Activated CD4-positive, CD25-positive, alpha-beta regulatory T cell treated with anti-CD3 and anti-CD28 coated beads, Interleukin-2, amount 50 U/mL, for 72 hours (primary cell): ENCODE measurements at places on chromosomes 1 and 21.

GRCh38 chr1:10444795-10445397, 4.9 kb upstream of the CORT start:
- DNase-seq, result no peak

DNA sequence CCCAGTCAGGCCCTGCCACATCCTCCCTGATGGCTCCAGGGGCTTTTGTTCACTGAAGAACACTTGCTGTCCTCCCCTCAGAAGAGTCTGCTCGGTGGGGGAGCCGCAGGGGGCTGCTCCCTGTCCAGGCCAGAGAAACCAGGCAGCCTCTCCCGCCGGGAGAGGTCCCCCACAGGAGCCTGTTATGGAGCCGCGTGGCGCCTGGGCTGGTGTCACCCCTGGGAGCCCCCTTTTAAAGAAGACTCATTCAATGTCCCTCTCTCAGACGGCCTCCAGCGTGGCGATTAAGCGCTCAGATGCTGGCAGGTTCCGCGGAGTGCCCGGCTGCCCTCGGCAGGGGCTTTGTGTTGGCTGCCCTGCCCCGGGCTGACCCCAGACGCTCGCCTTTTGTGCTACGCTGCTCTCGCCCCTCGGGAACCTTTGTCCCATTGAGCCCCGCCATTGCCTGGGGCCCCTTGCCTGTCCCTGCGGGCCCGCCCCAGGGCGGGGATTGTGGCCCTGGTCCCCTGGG, 43.1 kb downstream of the SKI start:
- no peak for DNase-seq

DNA sequence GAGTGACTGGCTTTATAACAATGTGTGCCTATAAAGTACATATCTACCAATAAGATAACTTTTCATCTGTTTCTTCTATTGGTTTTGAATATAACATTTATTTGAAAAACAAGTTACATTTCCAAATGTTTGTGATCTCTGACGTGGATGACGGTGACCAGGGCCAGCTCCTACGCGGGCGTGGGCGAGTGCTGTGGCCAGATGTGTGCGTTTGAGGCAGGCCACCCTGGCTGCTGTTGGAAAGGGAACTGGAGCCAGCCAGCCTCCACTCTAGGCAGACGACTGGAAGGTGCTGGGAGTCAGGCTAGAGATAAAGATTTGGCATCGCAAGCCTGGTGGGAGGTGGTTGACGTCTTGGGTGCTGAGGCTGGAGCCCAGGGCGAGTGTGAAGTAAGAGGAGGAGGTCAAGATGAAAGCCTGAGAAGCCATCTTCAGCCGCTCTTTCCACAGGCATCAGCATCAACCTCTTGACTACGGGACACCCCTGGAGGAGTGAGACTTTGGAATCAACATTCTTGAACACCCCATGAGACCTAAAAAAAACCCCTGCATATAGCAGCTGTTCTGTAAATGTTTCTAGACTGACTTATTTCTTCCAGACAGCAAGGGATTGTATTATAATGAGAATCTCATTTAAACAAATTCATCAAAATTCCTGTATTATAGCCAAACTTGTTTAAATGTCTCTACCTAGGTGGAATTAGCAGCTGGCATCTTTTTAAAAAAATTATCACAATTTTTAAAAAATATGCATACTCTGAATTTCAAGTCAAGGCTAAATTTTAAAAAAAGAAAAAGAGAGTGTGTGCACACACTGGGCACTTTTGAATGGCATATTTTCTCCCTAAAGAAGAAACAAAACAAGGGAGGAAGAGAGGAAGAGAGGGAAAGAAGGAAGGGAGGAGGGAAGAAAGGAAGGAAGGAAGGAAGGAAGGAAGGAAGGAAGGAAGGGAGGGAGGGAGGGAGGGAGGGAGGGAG, 112.5 kb upstream of the SLC44A3 start:
- DNase-seq, result no peak

DNA sequence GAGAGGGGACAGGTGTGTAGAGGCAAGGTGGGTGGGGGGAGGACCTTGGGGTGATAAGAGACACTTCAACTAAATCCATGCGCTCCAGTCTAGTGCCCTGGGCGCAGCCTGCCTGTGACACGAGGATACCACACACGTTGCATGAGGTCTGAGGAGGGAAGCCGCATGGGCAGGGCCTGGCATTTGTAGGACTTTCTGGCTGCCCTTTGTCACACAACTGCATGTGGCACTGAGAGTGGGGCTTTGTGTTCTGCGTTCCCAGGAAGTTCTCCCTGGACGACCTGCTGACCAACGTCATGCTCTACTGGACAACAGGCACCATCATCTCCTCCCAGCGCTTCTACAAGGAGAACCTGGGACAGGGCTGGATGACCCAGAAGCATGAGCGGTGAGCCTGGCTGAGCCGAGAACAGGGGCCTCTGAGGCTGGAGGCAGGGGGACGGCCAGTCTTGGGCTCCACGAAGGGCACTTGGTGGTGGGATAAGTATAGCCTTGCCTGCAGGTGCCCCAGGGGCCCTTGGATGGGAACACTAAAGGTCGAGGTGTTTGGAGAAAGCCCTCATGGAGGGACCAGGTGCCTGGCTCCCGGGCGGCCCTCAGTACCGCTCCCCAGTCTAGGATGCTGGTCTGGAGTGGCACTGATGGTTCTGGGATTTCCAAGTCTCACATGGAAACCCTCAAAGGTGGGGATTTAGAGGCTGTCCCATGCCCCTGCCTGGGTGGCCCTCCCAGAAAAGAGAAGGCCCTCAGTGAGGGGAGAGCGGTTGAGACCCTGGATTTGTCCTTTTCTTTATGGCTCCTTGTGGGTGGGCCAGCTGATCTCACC, 34.5 kb downstream of the EPHX1 start:
- DNase-seq, result no peak

DNA sequence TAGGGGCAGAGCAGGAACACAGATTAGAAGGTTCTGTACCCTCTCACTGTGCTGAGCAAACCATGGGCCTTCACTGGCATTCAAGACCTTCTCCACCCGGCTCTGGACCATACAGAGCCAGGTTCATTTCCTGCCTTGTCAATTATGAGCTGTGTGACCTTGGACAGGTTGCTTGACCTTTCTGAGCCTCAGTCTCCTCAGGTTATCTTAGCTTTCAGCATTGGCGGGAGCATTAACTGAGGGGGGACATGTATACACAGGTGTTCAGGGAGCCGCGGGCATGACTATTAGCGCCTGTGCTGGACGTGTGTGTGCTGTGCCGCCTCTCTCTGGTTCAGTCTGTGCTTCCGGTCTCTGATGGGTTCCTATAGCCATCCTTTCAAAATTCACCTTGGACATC, 32.1 kb downstream of the HTR6 start:
- no peak for DNase-seq

DNA sequence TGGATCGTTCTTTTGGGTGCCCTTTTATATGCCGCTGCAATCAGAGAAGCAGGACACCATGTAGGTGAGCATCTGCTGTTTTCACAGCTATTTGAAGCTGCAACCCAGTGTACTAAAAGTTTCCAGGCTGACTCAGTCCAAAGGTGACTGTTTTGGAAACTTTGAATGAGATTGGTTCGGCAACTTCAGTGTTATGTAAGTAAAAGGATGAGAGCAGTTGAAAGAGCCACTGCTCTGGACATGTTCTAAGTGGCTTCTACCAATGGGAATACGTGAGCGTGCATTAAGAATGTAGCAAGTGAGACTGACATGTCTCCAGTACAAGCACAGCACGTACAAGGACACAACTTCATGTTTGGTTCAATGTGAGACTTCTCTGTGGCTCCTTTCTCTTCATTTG, 55.6 kb downstream of the DDR2 start:
- DNase-seq, result no peak

DNA sequence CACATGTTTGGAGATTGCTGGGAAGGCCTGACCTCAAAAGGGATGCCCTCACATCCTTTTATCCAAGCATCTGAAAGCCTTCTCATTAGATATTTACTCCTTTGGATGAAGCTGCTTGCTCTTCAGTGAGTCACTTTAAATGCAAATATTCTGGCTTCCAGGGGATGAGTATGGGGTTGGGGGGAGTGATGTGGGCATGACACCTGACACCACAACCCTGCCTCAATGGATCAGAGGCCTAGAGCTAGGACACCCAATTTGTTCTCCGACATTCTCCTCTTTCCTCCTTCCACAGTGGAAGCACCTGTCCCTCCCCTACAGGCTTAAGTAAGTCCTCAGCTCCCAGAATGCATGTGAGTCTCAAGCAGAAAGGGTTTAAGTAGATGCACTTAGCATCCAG, 238.3 kb downstream of the OMA1 start:
- no peak for DNase-seq

- DNase-seq, result no peak
These were observed 10.0 kb upstream of the A3GALT2 start for GRCh38 chr1:33330906-33331305.

DNA sequence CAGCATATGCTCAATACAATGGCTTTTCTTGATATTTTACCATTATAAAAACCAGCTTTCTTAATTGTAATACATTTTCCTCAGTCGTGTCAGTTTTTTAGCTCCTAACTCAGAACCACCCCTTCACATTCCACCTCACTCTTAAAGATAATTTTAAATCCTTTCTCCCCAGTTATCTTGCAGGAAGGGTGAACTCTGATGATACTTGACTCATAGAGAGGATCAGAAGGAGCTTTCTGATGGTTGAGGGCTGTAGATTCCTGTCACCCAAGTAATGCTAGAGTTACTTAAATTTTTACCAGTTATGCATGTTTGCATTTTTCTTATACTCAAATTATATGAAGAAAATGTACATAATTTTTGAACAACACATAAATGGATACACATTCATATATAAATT, 233.7 kb downstream of the NCAM2 start:
- DNase-seq, result no peak

DNA sequence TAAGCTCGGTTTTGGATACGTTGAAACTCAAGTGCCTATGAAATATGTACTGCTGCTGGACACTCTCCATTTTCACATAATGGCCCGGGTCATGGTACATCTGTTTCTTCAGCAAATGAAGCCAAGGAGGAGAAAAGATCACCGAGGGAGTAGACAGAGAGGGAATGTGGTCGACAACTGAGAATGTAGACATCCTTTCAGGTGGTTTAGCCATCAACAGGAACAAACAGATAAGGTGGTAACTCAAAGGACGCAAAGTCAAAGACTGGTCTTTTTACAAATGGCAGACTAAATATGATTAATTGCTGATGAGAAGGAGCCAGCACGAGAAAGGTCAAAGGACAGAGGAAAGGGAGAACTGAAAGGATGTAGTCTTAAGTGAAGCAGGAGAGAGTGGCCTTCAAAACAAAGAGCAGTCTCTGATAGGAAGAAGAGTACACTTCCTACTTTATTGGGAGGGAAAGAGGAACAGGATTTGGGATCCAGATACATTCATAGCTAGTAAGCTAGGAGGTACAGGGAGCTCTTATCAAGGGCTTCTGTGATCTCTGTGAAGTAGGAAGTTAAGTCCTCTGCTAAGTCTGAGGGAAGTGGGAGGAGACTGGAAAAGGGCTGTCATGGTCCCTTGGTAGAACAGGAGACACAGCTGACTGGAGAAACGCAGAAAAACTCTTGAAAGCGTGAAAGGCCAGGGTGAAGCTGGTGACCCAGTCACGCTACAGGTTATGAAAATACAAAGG, 28.3 kb downstream of the NUP133 start:
- DNase-seq, result no peak

- DNase-seq, result no peak
These were observed 30.6 kb downstream of the OMA1 start for GRCh38 chr1:58515794-58516401.

DNA sequence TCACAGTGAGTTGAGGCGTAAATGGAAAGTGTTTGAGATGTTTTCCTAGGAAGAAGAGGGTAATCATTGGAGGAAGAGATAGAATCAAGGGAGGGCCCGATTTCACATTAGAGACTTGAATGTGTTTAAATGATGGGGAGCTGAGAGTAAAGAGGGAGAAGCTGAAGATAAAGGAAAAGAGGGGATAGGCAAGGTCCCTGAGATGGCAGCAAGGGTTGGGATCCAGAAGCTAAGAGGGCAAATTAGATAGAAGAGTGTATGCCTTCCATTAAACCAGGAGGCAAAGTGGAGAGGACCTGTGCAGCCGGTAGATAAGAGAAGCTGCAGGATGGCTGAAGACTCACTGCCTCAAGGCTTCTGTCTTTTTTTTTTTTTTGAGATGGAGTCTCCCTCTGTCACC, 21.6 kb upstream of the CSF1 start:
- DNase-seq, result no peak

DNA sequence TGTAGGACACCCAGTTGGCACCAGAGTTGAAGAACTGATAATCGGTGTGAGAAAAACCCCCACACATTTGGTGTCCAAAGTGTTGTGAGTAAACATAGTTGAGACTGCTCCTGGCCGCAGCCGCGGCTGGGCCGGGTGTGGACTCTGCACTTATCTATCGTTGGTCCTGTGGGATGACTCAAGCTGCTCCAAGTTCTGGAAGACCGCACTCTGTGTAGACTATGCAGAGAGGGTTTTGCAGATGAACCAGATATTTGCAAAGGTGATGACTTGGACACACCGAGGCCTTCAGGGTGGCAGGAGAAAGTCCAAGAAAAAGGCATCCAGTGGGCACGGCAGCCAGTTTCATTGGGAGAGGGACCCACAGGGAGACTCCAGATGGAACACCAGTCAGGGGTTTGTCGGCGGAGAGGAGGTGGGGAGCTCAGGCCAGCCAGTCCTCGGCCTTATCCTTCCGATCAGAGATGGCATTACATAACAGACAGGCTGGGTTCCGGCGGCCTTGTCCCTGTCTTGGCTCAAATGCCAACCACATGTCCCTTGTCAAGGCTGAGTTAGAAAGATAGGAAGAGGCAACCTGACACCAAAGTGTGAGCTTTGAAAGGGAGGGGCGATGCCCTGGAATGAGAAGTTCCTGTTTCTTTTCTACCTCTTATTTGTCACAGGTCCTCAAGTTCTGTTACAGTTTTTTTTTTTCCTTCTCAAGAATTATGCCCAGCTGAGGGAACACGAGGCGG, 21.1 kb downstream of the C2CD2 start:
- DNase-seq, result no peak

- no peak for DNase-seq
These were observed 125.9 kb downstream of the RUNX1 start for GRCh38 chr21:34923202-34923601.

GRCh38 chr1:116916002-116916401, 6.3 kb downstream of the PTGFRN start:
- DNase-seq, result no peak

- no peak for DNase-seq
These were observed 35.5 kb upstream of the SLAMF9 start for GRCh38 chr1:159989581-159989980.
